ENCODE measurements at places on chromosomes 6 and 20. TPM values are rescaled to one million over a fixed set of nuclear protein-coding genes. Genes with fewer than 3 reads are reported as not detected.

The ZNF391 gene
- total RNA-seq = 4.1 TPM

- no peaks in the 10 kb centered on the region for H3K36me3 ChIP-seq
- no peaks in the 10 kb centered on the region for H3K27me3 ChIP-seq
- H3K27ac ChIP-seq = no peak overlapping the region
- peaks cover 13% of the 10 kb centered on the region for H3K4me1 ChIP-seq
These were observed 156.8 kb upstream of the KCNQ5 start for GRCh38 chr6:72464791-72465691.

The PBOV1 gene
- not detected for total RNA-seq

DNA sequence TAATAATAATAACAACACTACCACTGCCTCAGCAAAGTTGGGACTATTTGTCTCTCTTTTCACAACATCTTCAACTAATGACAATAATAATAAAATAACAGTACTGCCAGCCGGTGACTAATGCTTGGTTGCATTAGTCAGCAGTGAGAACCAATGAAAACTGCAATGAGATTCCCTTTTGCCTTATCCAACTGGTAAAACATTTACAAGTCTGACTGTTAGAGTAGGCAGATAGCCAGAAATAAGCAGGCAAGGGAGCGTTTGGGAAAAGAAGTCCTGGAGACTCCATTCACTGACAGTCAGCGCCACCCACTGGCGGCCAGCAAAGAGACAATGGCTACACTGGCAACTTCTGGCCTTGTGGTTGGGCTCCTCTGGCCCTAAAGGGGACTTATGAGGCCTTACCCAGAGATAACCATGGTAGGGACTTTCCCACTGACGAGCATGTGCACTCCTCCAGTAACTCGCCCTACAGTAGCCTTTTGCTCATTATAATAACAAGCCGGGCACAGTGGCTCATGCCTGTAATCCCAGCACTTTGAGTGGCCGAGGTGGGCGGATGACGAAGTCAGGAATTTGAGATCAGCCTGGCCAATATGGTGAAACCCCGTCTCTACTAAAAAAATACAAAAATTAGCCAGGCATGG is 3.4 kb upstream of the NSFL1C start:
- no peaks in the 10 kb centered on the region for H3K36me3 ChIP-seq
- H3K4me3 ChIP-seq = peak overlapping the region; percentile 11
- peak; percentile 97 for DNase-seq
- peaks cover 28% of the 10 kb centered on the region for H3K4me1 ChIP-seq
- H3K27ac ChIP-seq = peak overlapping the region; percentile 95

The FAM83B gene
- total RNA-seq = under 0.01 TPM

The DAAM2 gene
- 46.9 TPM for total RNA-seq

- no peak overlapping the region for H3K27ac ChIP-seq
- H3K4me3 ChIP-seq = no peak overlapping the region
- H3K27me3 ChIP-seq = no peaks in the 10 kb centered on the region
- peaks cover 17% of the 10 kb centered on the region for H3K36me3 ChIP-seq
These were observed 143.7 kb downstream of the REV3L start for GRCh38 chr6:111339294-111339693.

The NUDT3 gene
- 42.4 TPM for total RNA-seq

DNA sequence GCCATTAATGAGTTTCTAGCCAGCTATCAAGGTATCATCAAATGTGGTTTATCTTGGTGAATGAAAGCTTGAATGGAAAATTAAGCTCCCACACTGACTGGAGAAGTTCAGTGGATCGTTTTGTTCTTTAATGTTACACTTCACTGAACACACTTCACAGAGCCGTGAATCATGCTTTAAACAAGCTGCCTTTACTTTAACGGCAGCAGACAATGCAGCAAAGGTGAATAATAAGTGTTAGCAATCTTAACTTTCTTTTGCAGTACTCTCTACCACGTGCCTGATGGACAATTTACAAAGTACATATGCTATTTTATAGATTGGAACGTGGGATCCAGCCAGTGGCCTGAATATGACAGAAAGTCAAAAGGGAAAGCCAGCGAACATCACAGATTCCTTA is 424.5 kb downstream of the GRIK2 start:
- H3K36me3 ChIP-seq = no peaks in the 10 kb centered on the region
- H3K27me3 ChIP-seq = no peaks in the 10 kb centered on the region
- H3K27ac ChIP-seq = no peak overlapping the region
- no peaks in the 10 kb centered on the region for H3K4me1 ChIP-seq

The LST1 gene
- not detected for total RNA-seq

GRCh38 chr6:118646977-118647376 is 4.4 kb downstream of the CEP85L start:
- no peak for DNase-seq
- no peaks in the 10 kb centered on the region for H3K27me3 ChIP-seq
- H3K4me1 ChIP-seq = peaks cover 19% of the 10 kb centered on the region
- H3K36me3 ChIP-seq = no peaks in the 10 kb centered on the region
- no peak overlapping the region for H3K27ac ChIP-seq

- peaks cover 8% of the 10 kb centered on the region for H3K27me3 ChIP-seq
- H3K27ac ChIP-seq = peak overlapping the region; percentile 66
- peaks cover 23% of the 10 kb centered on the region for H3K4me1 ChIP-seq
- no peaks in the 10 kb centered on the region for H3K36me3 ChIP-seq
- peak overlapping the region; percentile 56 for H3K4me3 ChIP-seq
These were observed 37.0 kb downstream of the KLHL31 start for GRCh38 chr6:53628354-53629119.

DNA sequence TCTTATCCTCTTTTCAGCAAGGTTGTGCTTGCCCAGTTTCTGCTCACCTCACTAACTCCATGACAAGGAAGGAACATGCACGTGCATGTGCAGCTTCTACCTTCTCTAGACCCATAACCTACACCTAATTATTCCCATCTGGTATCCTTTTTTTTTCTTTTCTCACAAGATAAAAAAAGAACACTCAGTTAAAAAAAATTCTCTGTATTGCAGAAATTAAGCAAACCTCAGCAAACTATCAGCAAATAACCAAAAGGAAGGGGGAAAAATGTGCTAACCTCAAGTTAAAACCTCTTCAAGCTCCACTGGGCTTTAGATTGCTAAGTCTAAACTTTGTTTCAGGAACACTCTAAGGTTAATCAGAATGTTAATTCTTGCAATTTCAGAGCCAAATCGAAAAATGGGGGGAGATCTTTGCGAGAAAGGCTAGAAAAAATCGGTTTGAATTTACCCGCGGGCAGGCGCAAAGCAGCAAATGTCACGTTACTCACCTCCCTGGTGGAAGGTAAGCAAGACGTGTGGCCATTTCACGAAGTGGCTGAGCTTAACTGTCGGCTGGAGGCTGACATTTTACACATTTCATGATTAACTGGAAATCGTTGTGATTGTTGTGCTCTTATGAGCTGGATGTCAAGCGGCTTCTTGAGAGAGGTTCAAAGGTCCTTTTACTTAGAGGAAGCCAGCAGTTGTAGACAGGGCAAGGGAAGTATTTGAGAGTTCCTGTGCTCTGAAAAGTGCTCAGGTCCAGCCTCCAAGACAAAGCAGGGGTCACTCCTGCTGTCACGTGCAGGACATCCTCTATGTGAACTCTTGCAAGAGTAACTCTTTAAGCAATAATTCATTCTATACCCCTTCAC is 19.1 kb downstream of the TFAP2B start:
- H3K4me3 ChIP-seq = no peak overlapping the region
- DNase-seq = no peak
- H3K4me1 ChIP-seq = no peaks in the 10 kb centered on the region

DNA sequence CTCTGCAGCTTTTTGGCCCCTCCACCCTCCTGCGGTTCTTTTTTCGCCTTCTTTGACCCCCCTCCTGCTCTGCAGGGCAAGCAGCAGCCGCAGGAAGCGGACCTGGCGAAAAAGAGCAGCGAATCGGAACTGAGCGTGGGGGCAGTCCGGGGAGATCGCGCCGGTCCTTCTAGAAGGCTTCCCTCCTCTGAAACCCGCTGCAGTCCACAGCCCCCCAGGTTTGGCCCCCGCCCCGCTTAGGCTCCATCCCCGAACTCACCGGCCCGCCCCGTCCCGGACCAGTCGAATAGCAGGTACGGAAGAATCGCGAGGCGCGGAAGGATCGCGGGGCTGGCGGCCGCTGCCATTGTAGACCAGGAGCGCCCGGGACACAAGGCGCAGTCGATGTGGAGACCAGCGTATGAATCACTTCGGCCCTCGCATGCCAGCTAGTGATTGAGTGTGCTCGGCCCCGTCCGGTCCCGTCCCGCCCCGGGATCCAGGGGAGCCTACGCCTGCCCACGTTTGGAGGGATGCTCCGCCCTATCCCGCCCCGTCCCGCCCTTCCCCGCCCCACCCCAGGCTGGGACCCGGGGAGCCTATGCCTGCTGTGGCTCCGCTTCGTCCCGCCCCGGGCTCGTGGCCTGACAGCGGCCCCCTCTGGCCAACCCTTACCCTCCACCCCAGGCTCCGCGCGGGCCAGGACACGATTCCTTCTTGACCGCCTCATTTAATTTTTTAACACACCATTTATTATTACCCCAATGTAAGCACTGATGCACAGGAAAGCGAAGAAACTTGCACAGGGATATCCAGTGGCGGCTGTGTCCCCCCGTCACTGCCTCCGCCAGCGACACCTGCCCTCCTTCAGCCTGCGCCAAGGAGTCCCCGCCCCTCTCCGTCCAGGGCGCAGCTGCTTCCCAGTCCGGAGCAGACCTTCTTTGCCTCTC is at the start of gene ULBP3:
TSS of gene ULBP3 (minus strand) at position 402 of the 929 bp plus-strand sequence. CDS start at position 347, 55 bp downstream.
- H3K27me3 ChIP-seq = peaks cover 3% of the 10 kb centered on the region
- H3K27ac ChIP-seq = peak within 1 kb of the TSS; percentile 52
- peak; percentile 99 for DNase-seq
- H3K4me3 ChIP-seq = peak within 1 kb of the TSS; percentile 83
- peaks cover 5% of the 10 kb centered on the region for H3K36me3 ChIP-seq
- H3K4me1 ChIP-seq = peaks cover 7% of the 10 kb centered on the region

The CD109 gene
- total RNA-seq = 93.4 TPM

DNA sequence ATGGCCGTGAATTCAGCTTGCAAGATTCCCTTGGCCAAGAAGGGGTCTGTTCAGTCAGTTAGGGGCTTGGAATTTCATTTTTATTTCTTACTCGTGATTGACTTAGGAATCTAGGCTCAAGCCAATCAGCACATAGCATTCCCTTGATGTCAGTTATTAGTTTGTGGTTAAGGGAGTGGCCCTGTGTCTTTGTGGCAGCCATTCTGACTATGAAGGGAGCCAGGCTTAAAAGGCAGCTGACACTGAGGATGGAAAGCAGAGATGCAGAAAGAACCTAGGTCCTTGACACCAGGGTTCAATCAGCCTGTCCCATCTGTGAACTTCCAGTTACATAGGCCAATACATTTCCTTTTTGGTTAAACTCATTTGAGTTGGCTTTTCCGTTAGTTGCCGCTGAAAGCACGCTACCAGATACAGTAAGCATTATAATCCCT is 48.1 kb downstream of the MCUR1 start:
- no peaks in the 10 kb centered on the region for H3K36me3 ChIP-seq
- H3K4me1 ChIP-seq = peaks cover 36% of the 10 kb centered on the region
- H3K27ac ChIP-seq = peak overlapping the region; percentile 46
- peak; percentile 93 for DNase-seq
- H3K4me3 ChIP-seq = no peak overlapping the region
- no peaks in the 10 kb centered on the region for H3K27me3 ChIP-seq

GRCh38 chr6:35081426-35081851 is 59.7 kb downstream of the TCP11 start:
- H3K4me1 ChIP-seq = no peaks in the 10 kb centered on the region
- no peak overlapping the region for H3K27ac ChIP-seq

The NOTCH4 gene
- 0.59 TPM for total RNA-seq

GRCh38 chr20:57922083-57922482 is 212.3 kb upstream of the PMEPA1 start:
- H3K4me3 ChIP-seq = no peak overlapping the region
- H3K36me3 ChIP-seq = no peaks in the 10 kb centered on the region

GRCh38 chr6:45365036-45365435 is 12.7 kb downstream of the SUPT3H start:
- no peak for DNase-seq
- H3K36me3 ChIP-seq = no peaks in the 10 kb centered on the region
- no peak overlapping the region for H3K4me3 ChIP-seq
- H3K27ac ChIP-seq = no peak overlapping the region

- no peak overlapping the region for H3K4me3 ChIP-seq
- H3K4me1 ChIP-seq = no peaks in the 10 kb centered on the region
- no peak for DNase-seq
These were observed 169.8 kb downstream of the ANKRD60 start for GRCh38 chr20:58058421-58059259.

The PACSIN1 gene
- not detected for total RNA-seq

The ENPP3 gene
- under 0.01 TPM for total RNA-seq

DNA sequence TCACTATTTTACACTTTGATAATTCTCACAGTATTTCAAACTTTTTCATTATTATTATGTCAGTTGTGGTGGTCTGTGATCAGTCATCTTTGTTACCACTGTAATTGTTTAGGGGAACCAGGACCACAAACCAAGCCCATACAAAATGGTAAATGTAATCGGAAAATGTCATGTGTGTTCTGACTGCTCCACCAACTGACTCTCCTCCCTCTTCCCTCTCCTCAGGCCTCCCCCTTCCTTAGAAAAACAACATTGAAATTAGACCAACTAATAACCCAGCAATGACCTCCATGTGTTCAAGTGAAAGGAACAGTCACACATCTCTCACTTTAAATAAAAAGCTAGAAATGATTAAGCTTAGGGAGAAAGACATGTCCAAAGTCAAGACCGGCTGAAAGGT is 63.8 kb downstream of the GMDS start:
- no peak overlapping the region for H3K27ac ChIP-seq
- H3K4me3 ChIP-seq = no peak overlapping the region
- no peaks in the 10 kb centered on the region for H3K27me3 ChIP-seq

DNA sequence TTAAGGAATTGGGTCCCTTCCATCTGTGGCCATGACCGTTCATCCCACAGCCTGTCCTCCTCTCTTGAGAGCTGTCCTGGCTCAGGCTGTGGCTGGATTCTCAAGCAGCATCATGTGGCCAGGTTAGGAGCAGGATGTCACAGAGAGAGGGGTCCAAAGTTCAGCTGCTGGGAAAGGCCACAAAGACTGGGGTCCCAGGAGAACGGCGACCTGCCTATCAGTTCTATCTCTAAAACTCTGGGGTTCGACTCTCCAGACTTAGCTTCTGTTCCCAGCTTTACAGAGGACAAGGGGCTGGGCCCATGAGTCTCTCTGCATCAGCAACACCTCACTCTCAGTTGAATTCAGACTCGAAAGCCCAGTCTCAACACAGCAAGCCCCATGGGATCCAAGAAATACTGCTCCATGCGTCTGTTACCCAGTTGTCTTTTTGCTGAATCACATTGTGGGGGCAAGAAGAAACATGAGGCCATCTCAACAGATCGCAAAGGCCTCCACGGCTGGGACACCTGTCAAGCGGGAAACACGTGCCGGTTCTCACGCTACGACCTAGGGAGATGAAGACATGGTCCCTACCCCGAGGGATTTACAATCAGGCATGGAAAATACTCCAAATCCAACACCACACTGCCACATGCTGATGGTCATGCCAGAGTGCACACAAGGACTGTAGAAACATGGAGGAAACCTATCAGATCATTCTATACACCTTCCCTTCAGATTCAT is 95.4 kb downstream of the SLC22A23 start:
- H3K36me3 ChIP-seq = no peaks in the 10 kb centered on the region
- no peak overlapping the region for H3K4me3 ChIP-seq
- H3K27ac ChIP-seq = no peak overlapping the region
- H3K27me3 ChIP-seq = no peaks in the 10 kb centered on the region

The LAMA2 gene
- total RNA-seq = 3.5 TPM

GRCh38 chr20:40056171-40056570 is 632.9 kb downstream of the MAFB start:
- no peaks in the 10 kb centered on the region for H3K36me3 ChIP-seq
- no peaks in the 10 kb centered on the region for H3K27me3 ChIP-seq
- H3K4me1 ChIP-seq = no peaks in the 10 kb centered on the region
- no peak for DNase-seq
- no peak overlapping the region for H3K27ac ChIP-seq

- H3K27me3 ChIP-seq = no peaks in the 10 kb centered on the region
- DNase-seq = peak; percentile 92
- no peak overlapping the region for H3K27ac ChIP-seq
These were observed 6.3 kb downstream of the OR2A4 start for GRCh38 chr6:131694832-131695426.

GRCh38 chr6:36389353-36389752 is 1.9 kb upstream of the ETV7 start:
- no peaks in the 10 kb centered on the region for H3K36me3 ChIP-seq
- peaks cover 11% of the 10 kb centered on the region for H3K27me3 ChIP-seq
- H3K4me3 ChIP-seq = no peak overlapping the region
- no peak for DNase-seq

Measured in osteoblast (primary cell).